ENCODE measurements at places on chromosomes 6 and 20. TPM values are rescaled to one million over a fixed set of nuclear protein-coding genes. Genes with fewer than 3 reads are reported as not detected.

Gene TGM3
- total RNA-seq = not detected

Gene CLPSL2
- not detected for total RNA-seq

Gene THBS2
- 1,330 TPM for total RNA-seq

Gene ARMC12
- total RNA-seq = 0.28 TPM

Gene RIN2
- 57.3 TPM for total RNA-seq

Gene ETV7
- 0.85 TPM for total RNA-seq

Gene SERAC1
- total RNA-seq = 10.6 TPM

Gene PACRG
- total RNA-seq = not detected

Gene SLC22A7
- total RNA-seq = not detected

Gene TAPBP
- 51.1 TPM for total RNA-seq

Gene FNDC11
- 0.46 TPM for total RNA-seq

Gene SFT2D1
- 44.4 TPM for total RNA-seq

Gene ITPA
- total RNA-seq = 30.3 TPM

Gene NTSR1
- 0.09 TPM for total RNA-seq

Gene FBXO9
- total RNA-seq = 54.5 TPM

Measured in smooth muscle cell of bladder (primary cell).